ENCODE measurements at places on chromosomes 7 and 10. TPM values are rescaled to one million over a fixed set of nuclear protein-coding genes. Genes with fewer than 3 reads are reported as not detected.

Gene SPDYE6
- polyA plus RNA-seq = not detected

DNA sequence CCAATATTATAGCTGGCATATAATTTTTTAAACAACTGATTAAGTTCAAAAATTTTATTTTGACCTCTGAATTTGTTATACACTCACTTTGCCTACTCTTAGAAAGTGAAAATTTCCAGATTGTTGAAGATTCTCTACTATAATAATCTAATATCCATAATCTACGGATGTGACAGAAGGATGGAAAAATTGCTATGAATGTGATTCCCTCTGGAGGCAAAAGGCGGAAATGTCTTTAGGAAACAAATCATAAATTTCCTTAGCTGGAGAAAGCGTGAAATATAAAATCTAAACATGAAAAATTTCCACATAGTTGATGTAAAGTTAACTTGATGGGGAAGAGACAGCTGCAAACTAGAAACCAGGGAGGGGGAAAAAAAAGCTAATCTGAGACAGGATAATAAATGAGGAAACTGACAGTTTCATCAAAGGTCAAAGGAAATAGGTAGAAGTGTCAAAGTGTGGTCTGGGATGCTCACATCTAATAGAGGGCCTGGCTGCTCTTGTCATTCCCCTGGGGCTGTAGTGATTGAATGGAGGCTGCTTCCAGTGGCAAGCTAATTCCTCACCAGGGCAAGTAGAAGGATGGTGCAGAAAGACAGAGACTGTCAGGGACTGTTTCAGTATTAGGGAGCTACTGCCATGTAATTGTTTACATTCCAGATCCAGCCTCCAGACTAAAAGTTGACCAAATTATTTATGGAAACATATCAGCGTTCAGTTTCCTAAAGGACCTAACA lies 264.5 kb downstream of the SDHAF3 start:
- DNase-seq = no peak

Gene PIK3CG
- polyA plus RNA-seq = not detected

Gene PNLIPRP3
- not detected for polyA plus RNA-seq

Gene CHRM2
- not detected for polyA plus RNA-seq

DNA sequence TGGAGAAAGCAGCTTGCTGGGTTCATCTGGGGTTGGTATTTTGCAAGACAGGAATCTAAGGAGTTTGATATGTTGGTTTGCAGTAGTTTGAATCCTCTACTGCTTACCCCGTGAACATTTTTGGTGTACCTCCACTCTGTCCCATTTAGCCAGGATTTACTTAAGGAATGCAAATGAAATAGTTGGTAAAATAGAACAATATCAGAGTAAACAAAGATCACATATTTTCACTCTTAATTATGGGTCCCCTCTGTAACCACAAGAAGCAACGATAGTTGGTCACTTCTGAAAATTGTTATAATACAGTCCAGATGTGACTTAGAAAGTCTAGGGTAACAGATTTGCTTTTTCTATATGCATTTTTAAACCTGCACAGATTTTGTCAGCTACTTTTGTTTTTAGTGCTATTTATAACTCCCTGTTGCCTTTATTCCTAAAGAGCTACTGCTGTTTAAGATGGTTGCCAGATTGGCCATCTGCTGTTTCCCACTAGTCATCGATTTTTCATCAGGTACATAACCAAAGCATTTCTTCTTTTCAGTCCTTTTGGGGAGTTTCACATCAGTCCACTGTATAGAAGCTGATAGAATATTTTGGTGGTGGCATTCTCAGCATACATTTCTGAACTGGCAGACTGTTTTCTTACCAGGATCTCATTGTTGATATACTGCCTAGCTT lies 37.6 kb downstream of the MAPK8 start:
- DNase-seq = no peak

Gene PMPCB
- polyA plus RNA-seq = 76.8 TPM

Gene MPP7
- polyA plus RNA-seq = 0.06 TPM

DNA sequence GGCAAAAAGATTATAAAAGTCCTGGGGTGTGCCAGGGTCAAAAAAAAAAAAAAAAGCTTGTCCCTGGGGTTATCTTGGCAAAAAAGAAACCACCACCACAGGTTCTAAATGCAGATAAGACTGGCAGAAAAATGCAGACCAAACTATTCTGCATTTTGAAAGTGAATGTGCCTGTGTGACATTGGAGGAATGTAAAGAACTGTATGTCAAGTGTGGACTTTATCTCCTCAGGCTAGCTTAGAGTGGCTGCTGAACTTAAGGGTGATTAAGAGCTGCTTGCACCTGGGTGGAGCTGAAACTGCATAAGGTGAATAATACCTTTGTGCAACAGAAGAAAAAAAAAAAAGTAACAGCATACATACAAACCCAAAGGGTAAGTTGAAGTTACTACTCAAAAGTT lies 1.3 kb upstream of the NAPEPLD start:
- DNase-seq = no peak

GRCh38 chr10:59181668-59182067 lies 5.2 kb downstream of the PHYHIPL start:
- DNase-seq = peak; percentile 52

GRCh38 chr7:142353147-142354060 lies 95.5 kb upstream of the PRSS58 start:
- no peak for DNase-seq

Gene HACD1
- 48.6 TPM for polyA plus RNA-seq

DNA sequence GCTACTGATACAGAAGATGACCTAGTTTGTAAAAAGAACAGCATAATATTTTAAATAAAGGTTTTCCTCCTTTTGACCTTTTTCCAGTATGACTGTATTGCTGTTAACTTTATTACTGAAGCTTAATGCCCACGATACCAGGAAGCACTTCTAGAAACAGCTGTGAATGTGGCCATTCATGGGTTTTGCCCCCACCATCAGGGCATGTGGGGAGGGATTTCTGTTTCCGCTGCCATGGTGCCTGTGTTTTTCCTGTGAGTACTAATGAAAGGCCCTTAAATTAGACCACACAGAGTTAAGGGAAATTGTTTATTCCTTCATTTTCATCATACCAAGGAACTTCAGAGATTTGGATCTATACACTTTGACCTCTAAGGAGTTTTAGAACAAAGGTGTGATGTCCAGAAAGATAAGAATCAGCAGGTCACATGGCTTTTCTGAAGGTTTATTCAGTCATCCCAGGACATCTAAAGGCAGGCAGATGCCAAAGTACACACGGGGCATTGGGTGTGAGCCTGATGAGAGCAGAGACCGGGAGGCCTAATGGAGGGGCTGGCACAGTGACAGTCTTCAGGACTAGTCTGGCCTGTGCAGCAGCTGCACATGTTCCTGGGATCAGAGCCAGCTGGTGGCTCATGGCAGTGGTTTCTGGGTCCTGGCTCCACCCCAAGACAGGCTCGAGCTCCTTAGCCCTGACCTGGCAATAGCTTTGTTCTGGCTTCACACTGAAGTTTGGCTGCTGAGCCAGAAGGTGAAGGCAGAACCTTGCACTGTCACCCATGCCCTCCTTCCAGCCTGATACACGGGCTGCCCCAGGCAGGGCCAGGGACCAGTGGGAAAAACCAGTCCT lies 190.9 kb downstream of the REEP3 start:
- DNase-seq = peak; percentile 89

Gene PAX4
- not detected for polyA plus RNA-seq

Gene ARID5B
- 0.84 TPM for polyA plus RNA-seq

DNA sequence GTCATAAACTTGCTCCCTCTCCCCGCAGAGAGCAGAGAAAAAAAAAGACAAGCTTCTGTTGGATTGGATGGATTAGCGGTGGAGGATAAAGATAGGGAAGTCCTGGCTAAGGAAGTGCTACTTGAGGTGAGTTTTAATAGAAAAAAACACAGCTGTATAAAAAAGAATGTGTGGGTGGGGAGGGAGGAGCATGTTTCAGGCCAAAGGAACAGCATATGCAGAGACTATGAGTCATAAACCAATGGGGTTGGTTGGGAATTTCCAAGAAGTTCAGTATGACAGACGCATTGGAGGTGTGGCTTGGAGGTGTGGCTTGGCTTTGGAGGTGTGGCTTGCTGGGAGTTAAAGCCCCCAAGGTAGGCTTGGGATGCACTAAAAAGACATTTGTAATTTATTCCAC lies 103.0 kb upstream of the LSM8 start:
- peak; percentile 39 for DNase-seq

Gene LRRC17
- polyA plus RNA-seq = 0.05 TPM

Gene METTL27
- polyA plus RNA-seq = 5.8 TPM

- no peak for DNase-seq
Observed at GRCh38 chr7:3192669-3193068, 108.4 kb upstream of the SDK1 start.

- no peak for DNase-seq
Observed at GRCh38 chr7:128962899-128963298, 25.2 kb downstream of the IRF5 start.

Gene NUDT13
- 3.5 TPM for polyA plus RNA-seq

DNA sequence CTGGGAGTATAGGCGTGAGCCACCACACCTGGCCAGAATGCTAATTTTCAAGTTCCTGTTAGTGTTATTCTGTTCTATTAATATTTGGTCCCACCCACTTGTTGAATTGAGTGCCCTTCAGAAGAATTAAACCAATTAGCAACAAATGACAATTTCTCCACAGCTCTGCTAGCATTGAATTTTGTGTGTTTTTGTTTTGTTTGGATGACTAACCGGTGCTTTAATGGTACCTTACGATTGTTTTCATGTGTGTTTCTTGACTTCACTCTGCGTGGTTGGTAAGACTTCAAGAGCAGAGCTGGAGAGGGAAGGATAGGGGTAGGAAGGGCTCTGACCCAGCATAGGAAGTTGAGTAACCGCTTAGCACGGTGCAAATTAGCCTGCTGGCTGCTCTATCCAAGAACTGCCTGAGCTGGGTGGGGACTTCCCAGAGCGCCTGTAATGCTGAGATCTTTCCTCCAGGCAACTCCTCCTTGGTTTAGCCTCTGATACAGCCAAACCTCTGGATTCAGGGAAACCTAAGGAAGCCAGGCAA lies 4.6 kb downstream of the ARPC1B start:
- DNase-seq = peak; percentile 55

- DNase-seq = no peak
Observed at GRCh38 chr7:15832996-15833395, 146.5 kb upstream of the MEOX2 start.

DNA sequence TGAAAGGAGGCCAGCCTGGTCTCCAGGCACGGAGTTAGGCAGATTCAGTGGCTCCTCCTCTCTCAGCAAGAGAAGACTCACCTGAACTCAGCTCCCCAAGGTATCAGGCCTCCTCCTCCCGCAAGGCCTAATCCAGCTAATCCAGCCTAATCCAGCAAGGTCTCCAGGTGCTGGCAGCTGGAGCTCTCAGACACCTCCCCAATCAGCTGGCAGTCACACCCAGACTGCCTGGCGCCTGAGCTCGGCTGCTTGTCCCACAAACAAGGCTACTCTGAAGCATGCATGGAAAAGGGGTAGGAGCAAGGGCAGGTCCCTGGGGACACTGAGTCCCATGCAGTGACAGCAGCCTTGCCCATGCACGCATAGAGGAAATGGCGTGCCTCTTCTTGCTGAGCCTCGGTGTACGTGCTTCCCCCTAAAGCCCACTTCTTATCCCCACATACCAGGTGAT lies 3.3 kb upstream of the OPN4 start:
- DNase-seq = no peak

Gene CYP2C19
- not detected for polyA plus RNA-seq

Gene CPA4
- polyA plus RNA-seq = 15.0 TPM

DNA sequence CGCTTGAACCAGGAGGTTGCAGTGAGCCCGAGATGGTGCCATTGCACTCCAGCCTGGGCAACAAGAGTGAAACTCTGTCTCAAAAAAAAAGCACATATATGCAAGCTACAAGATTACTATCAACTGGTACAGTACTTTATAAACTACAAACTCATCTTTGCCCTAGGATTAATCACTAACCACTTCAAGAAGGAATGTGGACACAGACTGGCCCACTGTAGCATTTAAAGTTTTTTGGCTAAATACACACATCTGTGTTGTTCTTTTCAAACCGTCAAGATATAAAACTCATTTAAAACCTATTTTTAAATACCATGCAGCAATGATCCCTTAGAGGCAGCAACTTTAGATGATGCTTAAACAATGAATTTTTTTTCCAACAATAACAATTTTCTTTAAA lies 205.4 kb downstream of the IMMP2L start:
- no peak for DNase-seq

Gene NPC1L1
- 0.03 TPM for polyA plus RNA-seq

Gene TES
- 45.9 TPM for polyA plus RNA-seq

Gene H2BK1
- polyA plus RNA-seq = not detected

Gene TRIL
- not detected for polyA plus RNA-seq

DNA sequence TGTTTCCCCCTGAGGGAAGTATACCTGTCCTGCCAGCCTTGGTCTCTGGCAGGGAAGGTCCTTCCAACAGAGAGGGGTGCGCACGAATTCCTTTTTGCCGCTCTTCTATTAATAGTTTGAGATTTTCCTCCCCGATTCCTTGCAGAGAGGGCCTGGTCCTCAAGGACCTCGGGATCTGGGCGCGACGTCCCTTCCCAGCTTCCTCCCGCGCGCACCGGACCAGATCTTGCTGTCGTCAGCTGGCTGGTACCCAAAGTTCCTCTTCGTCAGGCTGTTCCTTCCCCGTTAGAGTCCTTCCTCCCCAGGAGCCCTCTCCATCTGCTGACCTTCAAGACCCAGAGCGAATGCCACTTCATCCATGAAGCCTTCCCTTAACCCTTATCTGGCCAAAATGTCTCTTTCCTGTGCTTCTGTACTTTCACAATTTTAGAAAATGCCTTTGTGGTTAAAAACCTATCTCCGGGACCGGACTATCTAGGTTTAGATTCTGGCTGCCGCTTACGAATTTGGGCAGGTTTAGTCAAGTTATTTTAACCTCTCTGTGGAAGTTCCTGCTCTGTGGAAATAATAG lies 851 bp upstream of the GOT1 start:
- DNase-seq = peak; percentile 30

Gene SCART1
- polyA plus RNA-seq = 0.37 TPM

Gene FAM24B
- polyA plus RNA-seq = 16.8 TPM

DNA sequence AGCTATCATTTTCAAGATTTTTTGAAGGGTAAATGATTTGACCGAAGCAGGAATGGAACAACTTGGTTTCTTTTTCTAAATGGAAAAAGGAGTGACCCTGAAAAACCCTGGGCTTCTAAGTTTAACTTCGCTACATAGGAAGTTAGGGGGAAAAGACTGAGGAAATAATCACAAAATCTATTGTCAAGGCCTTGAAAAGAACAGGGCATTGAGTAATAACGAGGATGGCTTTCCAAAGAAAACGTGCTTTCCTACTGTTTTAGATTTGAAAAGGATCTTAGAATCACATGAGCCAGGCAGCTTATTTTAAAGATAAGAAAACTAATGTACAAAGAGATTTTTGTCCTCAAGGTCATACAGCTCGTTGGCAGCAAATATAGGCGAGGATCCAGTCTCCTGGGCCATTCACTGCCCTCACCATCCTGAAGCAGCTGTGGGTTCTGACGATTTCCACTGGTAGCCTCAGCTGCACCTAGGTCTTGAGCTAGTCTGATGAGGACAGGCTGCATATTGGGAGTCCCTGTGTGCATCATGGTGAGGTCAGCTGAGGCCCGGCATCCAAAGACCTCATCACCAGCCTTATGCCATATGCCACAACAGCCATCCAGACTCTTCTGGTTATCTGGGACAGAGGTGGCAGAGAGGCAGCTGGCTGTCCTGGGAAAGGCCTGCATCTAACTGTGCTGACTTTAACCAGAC lies 384.7 kb upstream of the NRP1 start:
- no peak for DNase-seq

Measured in A549 (cell line).